ENCODE measurements at places on chromosomes 7 and 10.

- no peak for DNase-seq
Measured at GRCh38 chr7:127655720-127656119, 3.7 kb downstream of the SND1 start.

DNA sequence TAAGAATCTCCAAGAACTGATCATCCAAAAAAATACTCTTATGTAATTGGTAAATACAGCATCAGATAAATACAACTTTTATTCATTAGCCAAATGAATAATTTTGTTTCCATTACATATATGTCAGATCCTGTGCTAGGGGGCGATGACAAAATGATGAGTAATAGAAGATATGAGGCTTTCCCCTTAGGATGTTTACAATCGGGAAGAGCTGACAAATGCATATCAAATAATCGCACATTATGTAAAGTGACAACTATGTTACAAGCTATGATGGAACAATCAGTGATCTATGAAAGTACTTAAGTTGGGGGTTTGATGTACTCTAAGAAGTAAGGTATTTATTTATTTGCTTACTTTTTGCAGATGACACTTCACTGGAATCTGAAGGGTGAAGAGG is 465.6 kb upstream of the VSTM2A start:
- no peak for DNase-seq

GRCh38 chr10:104089621-104090020 is 3.9 kb upstream of the COL17A1 start:
- no peak for DNase-seq

DNA sequence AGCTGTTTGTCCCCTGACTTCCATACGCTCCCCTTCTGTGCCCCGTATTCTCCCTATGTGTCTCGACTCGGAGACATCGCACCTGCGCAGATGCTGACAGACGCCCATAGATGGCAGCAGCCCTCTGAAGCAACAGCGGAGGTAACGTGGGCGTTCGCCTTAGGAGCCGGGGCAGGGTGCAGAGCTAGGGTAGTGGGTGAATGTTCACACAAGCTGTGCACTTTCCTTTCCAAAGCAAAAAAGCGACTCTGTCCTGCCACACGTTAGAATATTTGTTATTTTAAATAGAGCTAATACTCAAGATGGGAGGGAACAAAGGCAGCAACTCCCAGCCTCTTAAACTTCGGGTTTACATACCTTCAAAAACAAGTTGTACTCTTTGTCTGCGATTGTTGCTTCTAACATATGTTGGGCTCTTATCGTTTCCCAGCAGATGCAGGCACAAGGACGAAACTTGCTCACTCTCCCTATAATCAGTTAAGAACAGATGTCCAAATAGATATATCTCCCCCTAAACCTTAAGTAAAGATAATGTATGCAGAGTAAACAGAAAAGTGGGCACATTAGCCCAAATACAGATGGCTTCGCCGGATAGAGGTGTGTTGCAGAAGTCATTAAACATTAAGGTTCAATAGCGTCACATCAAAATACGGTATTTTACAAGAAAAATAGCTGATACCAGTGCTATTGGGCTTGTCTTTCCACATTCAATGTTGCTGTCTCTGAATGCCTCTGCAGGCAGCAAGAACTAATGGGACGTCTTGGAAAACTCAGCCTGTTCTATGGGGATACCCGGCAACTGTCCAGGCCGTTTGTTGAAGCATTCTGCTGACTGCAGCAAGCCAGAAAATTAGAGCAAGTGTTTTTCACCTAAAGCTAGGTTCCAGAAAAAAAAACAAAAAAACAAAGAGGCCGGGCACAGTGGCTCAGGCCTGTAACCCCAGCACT is 340.3 kb upstream of the PRKCQ start:
- DNase-seq, result peak; percentile 19

DNA sequence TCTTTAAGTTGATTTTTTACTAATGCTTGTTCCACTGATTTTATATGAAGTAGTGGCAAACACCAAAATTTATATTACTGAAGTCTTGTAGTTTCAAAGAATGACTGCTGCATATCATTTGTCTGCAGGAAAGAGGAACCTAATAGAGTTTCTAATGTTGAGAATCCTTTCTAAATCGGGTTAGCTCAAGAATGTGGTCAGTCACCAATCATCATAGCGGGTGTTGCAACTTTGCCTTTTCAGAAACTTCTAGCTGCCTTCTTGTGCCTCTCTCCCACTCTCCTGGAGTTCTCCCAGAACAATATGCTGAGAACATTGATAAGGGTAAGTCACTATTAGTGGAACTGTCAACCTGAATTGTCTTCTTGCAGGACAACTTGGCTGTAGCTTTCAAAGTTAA is 524.8 kb upstream of the SORCS1 start:
- no peak for DNase-seq

DNA sequence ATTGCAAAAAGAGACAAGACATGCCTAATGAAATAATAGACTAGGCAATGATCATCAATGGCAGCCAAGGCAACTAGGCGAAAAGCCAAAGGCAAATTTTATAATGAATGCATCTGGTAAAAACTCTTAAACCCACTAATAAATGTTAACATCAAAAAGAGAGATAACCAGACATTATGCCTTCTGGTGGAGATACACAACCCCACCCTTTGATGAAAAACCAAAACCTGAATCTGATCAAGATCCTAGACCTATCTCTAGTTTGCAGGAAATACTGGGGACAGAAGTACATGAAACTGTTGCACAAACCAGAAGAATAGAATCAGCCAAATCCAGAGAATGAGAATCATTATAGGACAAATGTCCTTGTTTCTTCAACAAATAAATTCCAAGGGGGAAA is 22.0 kb upstream of the GSAP start:
- no peak for DNase-seq

DNA sequence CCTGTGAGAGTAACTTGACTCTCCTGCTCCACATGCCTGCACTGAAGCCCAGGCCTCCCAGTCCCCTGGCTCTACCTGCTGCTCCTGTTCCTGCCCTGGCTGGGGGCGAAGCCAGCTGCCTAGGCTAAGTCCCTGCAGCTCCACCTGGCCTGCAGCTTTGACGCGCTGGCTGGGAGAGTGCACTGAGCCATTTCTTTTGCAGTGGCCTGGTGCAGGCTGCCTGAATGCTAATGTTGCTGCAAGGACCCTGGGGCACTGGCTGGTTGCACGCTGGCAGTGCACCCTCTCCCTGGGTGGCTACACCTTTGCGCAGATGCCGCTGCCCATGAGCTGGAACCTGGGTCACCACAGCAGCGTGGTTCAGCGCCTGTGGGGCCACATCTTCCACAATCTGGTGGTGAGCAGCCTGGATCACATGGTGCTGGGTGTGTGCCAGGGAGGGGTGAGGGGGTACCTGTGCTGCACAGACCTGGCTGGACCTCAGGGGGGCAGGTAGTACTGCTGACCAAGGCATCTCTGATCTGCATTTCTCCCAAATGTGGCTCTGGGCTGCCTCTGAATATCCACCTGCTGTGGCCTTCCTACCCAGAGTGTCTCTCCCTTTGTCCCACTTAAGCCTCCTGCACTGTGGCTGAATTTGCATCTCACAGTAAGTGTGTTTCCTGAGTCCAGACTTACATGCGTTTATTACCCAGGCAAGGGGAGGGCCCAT is 20.0 kb downstream of the IMPDH1 start:
- DNase-seq, result no peak

DNA sequence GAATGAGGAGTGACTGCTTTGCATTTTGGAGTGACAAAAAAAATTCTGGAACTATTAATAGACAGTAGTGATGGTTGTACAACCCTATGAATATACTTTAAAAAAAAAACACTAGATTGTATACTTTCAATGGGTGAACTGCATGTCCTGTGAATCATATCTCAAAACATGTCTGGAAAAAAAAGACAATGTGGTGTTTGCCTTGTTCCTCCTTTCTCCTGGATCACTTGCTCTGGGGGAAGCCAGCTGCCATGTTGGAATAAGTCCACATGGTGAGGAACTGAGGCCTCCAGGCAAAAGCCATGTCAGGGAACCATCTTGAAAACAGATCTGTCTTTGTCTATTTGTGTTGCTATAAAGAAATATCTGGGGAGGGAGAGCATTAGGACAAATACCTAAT is 39.5 kb upstream of the YAE1 start:
- DNase-seq, result no peak

DNA sequence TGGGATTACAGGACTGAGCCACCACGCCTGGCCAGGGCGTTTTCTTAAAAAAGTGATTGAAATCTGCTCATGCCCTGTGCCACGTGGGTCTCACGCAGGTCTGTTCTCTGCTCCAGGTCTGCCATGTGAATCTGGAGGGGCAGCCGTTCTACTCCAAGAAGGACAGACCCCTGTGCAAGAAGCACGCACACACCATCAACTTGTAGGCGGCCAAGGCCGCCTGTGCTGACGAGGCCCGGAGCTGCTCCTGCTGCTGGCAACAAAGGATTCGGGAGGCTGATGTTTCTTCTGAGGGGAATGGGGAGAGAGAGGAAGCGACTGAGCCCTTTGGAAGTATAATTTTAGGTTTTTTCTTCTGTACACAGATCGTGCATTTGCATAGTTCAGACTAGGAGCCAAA is 23.6 kb upstream of the BMPR1A start:
- DNase-seq, result no peak
